ENCODE measurements at places on chromosomes 1 and 21.

GRCh38 chr1:72202761-72203160, 79.6 kb downstream of the NEGR1 start:
- no peak for DNase-seq

GRCh38 chr21:41108668-41109585, 59.0 kb upstream of the BACE2 start:
- no peak for DNase-seq

- no peak for DNase-seq
Observed at GRCh38 chr21:27372381-27372780, 405.5 kb upstream of the ADAMTS5 start.

DNA sequence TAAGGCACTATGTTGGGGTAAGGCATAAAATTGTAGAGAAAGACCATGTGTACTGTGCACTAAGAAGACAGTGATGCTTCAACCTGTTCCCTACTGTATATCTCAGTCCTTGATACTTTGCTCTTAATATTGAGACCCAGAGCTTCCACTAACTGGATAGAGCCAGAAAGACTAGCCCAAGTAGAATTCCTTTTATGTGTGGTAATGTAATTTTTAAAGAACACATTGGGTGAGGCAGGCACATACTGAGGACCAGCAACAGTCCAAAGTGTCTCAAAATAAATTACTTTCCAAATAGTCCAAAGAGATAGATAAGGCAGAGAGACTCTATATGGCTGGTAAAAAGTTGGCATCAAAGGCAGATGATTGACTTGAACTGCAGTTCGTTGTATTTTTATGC, 31.4 kb upstream of the MROH9 start:
- no peak for DNase-seq

All from nephron progenitor cell (in vitro differentiated cells).